ENCODE measurements at places on chromosomes 5 and 9. TPM values are rescaled to one million over a fixed set of nuclear protein-coding genes. Genes with fewer than 3 reads are reported as not detected.

- no peak for DNase-seq
- no peaks in the 10 kb centered on the region for H3K27me3 ChIP-seq
- H3K4me1 ChIP-seq: no peaks in the 10 kb centered on the region
- H3K27ac ChIP-seq: no peak overlapping the region
Measured at GRCh38 chr5:161030229-161030628, 178.2 kb upstream of the ATP10B start.

Gene GAPT
- 1.6 TPM for total RNA-seq

DNA sequence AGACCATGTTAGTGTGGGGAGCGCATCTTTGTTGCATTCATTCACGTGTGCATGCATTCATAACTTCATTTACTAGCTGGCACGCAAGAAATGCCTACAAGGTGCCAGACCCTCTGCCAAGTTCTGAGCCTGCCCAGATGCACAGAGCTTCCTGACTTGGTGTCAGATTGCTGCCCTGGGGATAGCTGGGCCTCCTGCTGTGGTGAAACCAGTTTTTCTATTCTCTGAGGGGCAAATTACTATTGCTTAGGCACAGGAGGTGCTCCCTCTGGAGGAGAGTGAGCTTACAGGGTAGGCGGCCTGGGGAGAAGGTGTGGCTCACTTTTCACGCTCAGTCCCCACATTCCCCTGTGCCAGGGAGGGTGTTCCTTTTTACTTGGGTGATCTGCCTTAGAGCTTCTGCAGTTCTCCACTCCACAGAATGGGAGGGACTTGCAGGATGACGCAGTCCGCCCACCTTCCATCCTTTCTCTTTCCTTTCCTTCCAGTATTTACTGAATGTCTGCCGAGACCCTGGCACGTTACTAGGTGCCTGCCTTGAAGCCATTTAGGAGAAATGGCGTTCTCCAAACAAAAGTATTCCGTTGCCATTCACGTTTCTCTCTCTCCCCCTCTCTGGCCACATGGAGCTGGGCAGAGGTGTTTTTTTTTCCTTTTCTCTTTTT, 27.9 kb upstream of the CTNNA1 start:
- DNase-seq: peak; percentile 3
- peak overlapping the region; percentile 52 for H3K4me3 ChIP-seq
- H3K4me1 ChIP-seq: peaks cover 3% of the 10 kb centered on the region
- peak overlapping the region; percentile 78 for H3K27ac ChIP-seq

Gene IFNK
- not detected for total RNA-seq

- no peak overlapping the region for H3K27ac ChIP-seq
- H3K27me3 ChIP-seq: no peaks in the 10 kb centered on the region
- H3K36me3 ChIP-seq: no peaks in the 10 kb centered on the region
- peaks cover 5% of the 10 kb centered on the region for H3K4me1 ChIP-seq
- H3K4me3 ChIP-seq: no peak overlapping the region
Measured at GRCh38 chr5:133821311-133821741, 147.1 kb downstream of the C5orf15 start.

- peaks cover 17% of the 10 kb centered on the region for H3K4me1 ChIP-seq
- no peaks in the 10 kb centered on the region for H3K27me3 ChIP-seq
- no peak overlapping the region for H3K4me3 ChIP-seq
Measured at GRCh38 chr5:139645430-139645871, 2.7 kb upstream of the CXXC5 start.

- no peak overlapping the region for H3K4me3 ChIP-seq
- H3K36me3 ChIP-seq: no peaks in the 10 kb centered on the region
- no peak for DNase-seq
- no peaks in the 10 kb centered on the region for H3K4me1 ChIP-seq
- H3K27me3 ChIP-seq: no peaks in the 10 kb centered on the region
Measured at GRCh38 chr9:97966493-97966892, 16.6 kb upstream of the ANP32B start.

Gene FLT4
- 10.8 TPM for total RNA-seq

Gene OR13C5
- not detected for total RNA-seq

GRCh38 chr9:126986506-126986951, 71.9 kb downstream of the RALGPS1 start:
- DNase-seq: no peak
- H3K4me1 ChIP-seq: peaks cover 13% of the 10 kb centered on the region
- H3K27me3 ChIP-seq: no peaks in the 10 kb centered on the region
- H3K27ac ChIP-seq: no peak overlapping the region
- H3K36me3 ChIP-seq: no peaks in the 10 kb centered on the region

Gene PKN3
- total RNA-seq: 4.7 TPM

- H3K36me3 ChIP-seq: no peaks in the 10 kb centered on the region
- no peak for DNase-seq
- H3K4me3 ChIP-seq: no peak overlapping the region
- no peaks in the 10 kb centered on the region for H3K27me3 ChIP-seq
Measured at GRCh38 chr5:42787073-42787472, 24.6 kb downstream of the SELENOP start.

DNA sequence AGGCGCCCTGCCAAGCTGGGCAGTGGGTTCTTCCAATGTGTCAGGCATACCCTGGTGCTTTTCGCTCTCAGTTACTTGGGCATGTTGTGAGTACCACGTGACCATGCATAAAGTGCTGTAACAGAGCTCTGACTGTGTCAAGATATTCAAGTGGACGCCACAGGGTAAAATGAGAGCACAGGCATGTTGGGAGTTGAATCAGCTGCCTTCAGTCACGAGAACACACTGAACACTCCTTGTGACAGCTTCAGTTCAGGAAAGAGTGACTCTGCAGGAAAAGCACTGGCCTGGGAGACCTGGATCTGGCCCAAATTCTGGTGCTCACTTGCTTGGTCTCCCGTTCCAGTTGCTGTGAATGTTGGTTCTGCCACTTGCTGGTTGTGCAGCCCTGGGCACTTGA, 5.1 kb downstream of the MLANA start:
- H3K36me3 ChIP-seq: no peaks in the 10 kb centered on the region
- H3K27ac ChIP-seq: no peak overlapping the region
- H3K4me3 ChIP-seq: no peak overlapping the region
- H3K27me3 ChIP-seq: no peaks in the 10 kb centered on the region

- peak overlapping the region; percentile 81 for H3K27ac ChIP-seq
- peaks cover 18% of the 10 kb centered on the region for H3K4me1 ChIP-seq
- H3K4me3 ChIP-seq: peak overlapping the region; percentile 99
- DNase-seq: no peak
- H3K27me3 ChIP-seq: no peaks in the 10 kb centered on the region
- H3K36me3 ChIP-seq: no peaks in the 10 kb centered on the region
Measured at GRCh38 chr9:75087289-75087823, 599 bp downstream of the NMRK1 start.

- H3K4me3 ChIP-seq: no peak overlapping the region
- no peak for DNase-seq
- H3K4me1 ChIP-seq: no peaks in the 10 kb centered on the region
- H3K27me3 ChIP-seq: no peaks in the 10 kb centered on the region
Measured at GRCh38 chr9:97787551-97787950, 65.5 kb upstream of the FOXE1 start.

Gene PKD2L2
- not detected for total RNA-seq

DNA sequence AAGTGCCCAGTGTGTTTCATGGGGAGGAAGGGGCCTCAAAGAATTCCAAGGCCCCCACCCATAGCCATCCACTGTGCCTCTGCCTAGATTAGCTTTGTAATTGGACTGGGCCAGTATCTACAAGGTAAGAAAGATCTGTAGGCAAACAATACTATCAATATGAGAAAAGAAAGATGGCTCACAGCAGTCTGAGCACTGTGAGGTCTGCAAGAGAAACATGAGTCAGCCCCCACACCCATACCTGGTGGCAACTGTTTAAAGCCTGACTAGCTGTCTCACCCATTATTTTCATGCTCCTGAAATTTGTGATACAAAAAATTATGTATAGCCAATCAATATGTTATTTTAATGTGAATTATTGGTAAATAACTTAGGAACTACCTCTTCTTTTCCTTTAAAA, 10.0 kb upstream of the ZNF483 start:
- H3K36me3 ChIP-seq: no peaks in the 10 kb centered on the region
- H3K27ac ChIP-seq: no peak overlapping the region
- no peak overlapping the region for H3K4me3 ChIP-seq
- H3K27me3 ChIP-seq: no peaks in the 10 kb centered on the region
- DNase-seq: no peak

GRCh38 chr9:17669206-17669605, 90.3 kb downstream of the SH3GL2 start:
- no peaks in the 10 kb centered on the region for H3K36me3 ChIP-seq
- H3K27ac ChIP-seq: no peak overlapping the region
- no peak overlapping the region for H3K4me3 ChIP-seq

DNA sequence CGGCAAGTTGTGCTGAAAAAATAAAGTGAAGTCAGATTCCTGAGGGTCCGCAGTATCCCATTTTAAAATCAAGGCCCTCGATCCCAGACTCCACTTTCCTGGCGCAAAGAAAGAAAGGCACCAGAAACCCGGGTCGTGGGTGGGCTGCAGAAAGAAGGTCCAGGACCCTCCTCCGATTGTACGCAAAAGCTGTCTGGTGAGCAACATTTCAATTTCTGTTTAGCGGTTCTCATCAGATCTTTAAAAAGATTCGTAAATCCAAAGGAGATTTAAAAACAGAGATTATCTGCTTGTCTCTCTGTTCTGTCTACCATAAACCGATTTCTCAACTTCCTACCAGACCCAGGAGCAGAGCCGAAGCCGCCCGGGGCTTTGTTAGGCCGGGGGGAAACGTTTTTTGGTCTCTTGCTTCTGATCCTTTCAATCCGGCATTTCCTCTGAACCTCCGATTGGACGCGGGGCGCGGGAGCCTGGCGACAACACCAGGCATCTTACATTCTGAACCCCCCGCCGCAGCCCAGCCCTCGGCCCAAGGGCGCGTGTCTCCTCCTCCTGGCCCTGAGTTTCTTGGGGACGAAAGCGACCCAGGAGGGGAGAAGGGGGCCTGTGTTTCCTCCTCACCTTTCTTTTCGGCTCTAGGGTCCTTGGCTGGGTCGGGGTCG, 746 bp downstream of the NKX2-5 start:
- no peak for DNase-seq
- H3K27me3 ChIP-seq: peaks cover 34% of the 10 kb centered on the region
- no peaks in the 10 kb centered on the region for H3K36me3 ChIP-seq
- H3K4me3 ChIP-seq: peak overlapping the region; percentile 57

GRCh38 chr5:14316471-14316870, 173.3 kb downstream of the TRIO start:
- H3K4me3 ChIP-seq: no peak overlapping the region
- H3K27me3 ChIP-seq: no peaks in the 10 kb centered on the region
- DNase-seq: no peak
- H3K27ac ChIP-seq: no peak overlapping the region
- peaks cover 26% of the 10 kb centered on the region for H3K36me3 ChIP-seq

Gene SEMA6A
- total RNA-seq: 11.4 TPM

GRCh38 chr9:33468215-33468730, 5.5 kb downstream of the NOL6 start:
- no peaks in the 10 kb centered on the region for H3K27me3 ChIP-seq
- peaks cover 64% of the 10 kb centered on the region for H3K36me3 ChIP-seq
- H3K27ac ChIP-seq: no peak overlapping the region
- peaks cover 8% of the 10 kb centered on the region for H3K4me1 ChIP-seq
- no peak overlapping the region for H3K4me3 ChIP-seq
- DNase-seq: no peak

Data from thoracic aorta (tissue), 2 donors.